Fibroblast of skin of left biceps (primary cell): ENCODE measurements at places on chromosomes 1 and 21.

GRCh38 chr1:36400514-36400824 is 2.8 kb upstream of the LSM10 start:
- no peak for DNase-seq

DNA sequence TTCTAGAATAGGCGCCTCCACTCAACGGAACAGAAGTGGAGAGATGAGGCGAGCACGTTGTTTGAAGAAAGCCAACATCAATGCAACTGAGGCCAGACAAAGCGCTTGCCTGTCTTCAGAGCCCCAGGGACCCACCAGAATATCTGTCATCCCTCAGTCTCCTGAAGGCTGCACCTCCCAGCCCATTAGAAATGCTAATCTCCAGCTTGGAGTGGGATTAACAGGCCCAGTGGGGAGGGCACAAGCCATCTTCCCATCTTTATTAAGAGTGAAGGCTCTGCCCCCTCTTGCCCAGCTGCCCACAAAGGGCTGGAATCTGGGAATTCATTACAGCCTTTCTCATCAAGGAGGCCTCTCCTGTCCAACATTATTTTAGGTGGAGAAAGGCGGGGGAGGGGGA is 16.8 kb upstream of the CNTN2 start:
- DNase-seq: no peak

DNA sequence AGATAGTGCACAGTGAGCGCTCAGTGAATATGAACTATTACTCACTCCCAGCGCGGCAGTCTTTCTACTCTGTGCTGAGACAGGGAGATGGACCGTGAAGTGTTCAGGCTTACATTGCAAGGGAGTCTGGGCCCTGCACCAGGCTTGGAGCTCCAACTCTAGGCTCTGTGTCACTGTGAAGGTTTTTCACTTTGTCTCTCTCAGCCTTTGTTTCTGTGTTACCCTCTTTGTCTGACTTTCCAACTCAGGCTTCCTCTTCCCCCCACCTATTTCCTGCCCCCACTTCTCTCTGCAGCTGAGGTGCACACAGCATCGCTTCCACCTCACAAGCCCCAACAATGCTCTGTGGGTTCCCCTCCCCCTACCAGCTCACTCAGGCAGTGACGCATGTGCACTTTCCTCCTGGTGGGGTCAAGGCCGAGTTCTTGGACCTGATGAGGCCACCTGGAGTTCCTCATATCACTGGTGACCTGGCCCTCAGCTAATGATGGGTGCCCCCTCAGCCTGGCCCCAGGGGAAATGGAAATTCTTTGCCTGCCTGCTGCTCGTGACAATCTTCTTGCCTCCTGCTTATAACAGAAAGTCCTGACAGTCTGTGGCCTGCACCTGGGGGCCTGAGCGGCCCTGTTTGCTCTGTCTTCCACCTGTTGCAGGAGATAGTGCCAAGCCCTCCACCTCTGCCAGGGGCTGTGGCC is 1.1 kb upstream of the LCK start:
- no peak for DNase-seq

GRCh38 chr1:87495870-87496269 is 167.2 kb downstream of the LMO4 start:
- no peak for DNase-seq

DNA sequence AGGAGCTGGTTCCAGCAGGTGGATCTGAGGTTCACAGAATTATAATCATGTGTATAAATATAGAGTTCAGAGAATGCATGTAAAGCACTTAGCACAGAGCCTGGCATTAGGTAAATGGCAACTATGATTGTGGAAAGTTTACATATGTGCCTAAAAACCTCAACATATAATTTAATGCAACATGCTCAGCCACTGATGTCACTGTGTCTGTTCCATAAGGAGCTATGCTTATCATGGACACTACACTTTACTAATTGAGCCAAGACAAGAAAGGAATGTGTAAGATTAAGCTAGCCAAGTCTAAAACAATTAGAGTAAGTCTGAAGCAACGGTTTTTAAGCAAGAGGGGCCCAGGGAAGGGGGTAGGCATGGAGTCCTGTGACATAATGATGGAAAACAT is 61.5 kb downstream of the GNG12 start:
- DNase-seq: no peak

- DNase-seq: no peak
Observed at GRCh38 chr1:101153692-101154091, 83.1 kb upstream of the S1PR1 start.

DNA sequence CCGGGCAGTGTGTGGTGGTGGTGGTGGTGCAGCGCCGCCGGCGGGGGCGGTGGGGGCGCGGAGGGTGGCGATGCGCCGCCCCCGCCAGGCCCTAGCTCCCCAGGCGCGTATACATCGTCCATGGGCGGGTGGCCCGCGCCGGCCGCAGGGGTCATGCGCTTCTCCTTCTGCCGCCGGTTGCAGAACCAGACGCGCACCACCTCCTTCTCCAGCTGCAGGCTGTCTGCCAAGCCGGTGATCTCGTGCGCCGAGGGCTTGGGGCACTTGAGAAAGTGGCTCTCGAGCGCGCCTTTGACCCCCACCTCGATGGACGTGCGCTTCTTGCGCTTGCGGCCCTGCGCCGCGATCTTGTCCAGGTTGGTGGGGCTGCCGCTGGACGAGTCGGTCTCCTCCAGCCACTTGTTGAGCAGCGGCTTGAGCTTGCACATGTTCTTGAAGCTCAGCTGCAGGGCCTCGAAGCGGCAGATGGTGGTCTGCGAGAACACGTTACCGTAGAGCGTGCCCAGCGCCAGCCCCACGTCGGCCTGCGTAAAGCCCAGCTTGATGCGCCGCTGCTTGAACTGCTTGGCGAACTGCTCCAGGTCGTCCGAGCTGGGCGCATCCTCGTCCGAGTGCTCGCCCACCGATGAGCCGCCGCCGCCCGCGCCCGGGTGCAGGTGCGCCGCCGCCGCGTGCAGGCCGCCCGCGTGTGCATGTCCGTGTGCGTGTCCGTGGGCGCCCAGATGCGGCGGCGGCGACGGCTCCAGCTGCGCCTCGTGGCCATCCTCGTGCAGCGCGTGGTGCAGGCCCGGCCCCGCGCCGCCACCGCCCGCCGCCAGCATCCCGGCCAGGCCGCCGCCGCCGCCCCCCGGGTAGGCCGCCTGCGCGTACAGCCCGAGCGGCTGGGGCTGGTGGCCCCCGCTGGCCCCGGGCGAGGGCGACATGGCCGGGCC is 926 bp downstream of the POU3F1 start:
- no peak for DNase-seq

DNA sequence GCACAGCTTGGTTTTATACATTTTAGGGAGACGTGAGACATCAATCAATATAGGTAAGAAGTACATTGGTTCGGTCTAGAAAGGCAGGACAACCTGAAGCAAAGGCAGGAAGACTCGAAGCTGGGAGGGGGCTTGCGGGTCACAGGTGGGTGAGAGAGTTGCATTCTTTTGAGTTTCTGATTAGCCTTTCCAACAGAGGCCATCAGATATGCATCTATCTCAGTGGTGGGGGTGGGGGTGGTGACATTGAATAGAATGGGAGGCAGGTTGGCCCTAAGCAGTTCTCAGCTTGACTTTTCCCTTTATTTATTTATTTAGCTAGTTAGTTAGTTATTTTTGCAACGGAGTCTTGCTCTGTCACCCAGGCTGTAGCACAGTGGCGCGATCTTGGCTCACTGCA is 85.6 kb downstream of the WDR4 start:
- no peak for DNase-seq

GRCh38 chr1:168007691-168008090 is 70.8 kb upstream of the MPC2 start:
- no peak for DNase-seq
